ENCODE measurements at places on chromosomes 13 and 19. TPM values are rescaled to one million over a fixed set of nuclear protein-coding genes. Genes with fewer than 3 reads are reported as not detected.

DNA sequence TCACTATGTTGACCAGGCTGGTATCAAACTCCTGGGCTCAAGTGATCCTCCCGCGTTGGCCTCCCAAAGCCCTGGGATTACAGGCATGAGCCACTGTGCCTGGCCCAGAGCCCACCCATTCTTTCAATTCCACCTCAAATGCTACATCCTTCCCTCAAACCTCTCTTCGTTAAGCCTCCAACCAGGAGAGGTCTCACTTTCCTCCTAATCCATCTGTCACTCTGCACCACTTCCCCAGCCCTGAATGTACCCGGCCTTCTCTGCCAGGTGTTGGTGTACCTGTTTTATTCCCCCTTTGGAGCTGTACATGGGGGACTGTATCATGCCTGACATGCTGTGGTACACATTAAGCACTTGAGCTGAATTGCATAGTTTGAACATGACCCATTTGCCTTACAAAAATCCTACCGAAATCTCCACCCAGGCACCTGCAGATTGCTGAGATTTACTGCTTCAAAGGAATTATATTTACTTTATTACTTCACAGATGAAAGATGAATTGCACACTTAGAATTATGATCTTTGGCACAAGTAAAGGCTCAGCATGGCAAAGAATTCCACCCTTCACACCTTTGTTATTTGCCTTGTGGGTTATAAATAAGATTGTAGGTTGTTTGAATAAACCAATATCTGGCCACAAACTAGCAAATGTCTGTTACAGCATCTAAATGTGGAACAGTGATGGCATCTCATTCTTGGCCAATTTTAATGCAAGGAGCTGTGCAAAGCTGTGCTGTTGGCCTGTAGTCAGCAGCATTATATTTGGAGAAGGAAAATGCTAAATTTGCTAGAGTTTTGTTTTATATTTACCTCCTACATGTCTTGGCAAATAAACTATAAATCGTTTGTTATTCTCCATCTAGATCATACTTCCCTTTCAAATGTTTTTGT, 15.6 kb upstream of the WASF3 start:
- peak; percentile 17 for DNase-seq

DNA sequence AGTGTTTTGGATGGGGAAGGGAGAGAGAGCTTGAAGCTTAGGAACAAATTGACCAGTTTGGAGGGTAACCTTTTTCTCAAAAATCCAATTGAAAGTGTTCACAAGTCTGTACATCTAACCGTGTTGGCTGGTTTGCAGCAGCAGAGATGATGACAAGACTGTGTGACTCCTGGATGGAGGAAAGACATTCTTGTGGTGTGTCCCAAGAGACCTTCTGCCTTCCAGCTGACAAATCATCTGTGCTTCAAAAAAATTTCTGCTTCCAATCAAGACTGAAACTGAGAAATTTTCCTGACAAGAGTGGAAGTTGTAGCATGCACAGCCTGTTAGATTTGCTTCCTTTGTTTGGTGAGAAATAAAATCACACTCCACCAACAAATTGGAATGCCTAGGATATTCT, 56.2 kb downstream of the LACC1 start:
- no peak for DNase-seq

GRCh38 chr19:4754248-4754647, 30.6 kb upstream of the DPP9 start:
- peak; percentile 30 for DNase-seq

DNA sequence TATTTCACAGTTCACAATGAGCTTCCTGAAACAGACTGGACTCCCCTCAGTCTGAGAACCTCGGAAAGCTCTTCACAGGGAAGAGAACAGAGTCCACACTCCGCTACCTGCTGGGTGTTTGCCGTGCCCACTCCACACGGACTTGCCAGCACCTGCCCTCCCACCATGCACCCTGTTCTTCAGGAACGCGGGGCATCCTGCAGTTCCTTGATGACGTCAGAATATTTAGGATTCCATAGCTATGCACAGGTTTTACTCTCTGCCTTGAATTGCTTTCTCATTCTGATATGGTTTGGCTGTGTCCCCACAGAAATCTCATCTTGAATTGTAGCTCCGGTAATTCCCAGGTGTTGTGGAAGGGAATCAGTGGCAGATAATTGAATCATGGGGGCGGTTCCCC, 74.4 kb upstream of the FARP1 start:
- no peak for DNase-seq

DNA sequence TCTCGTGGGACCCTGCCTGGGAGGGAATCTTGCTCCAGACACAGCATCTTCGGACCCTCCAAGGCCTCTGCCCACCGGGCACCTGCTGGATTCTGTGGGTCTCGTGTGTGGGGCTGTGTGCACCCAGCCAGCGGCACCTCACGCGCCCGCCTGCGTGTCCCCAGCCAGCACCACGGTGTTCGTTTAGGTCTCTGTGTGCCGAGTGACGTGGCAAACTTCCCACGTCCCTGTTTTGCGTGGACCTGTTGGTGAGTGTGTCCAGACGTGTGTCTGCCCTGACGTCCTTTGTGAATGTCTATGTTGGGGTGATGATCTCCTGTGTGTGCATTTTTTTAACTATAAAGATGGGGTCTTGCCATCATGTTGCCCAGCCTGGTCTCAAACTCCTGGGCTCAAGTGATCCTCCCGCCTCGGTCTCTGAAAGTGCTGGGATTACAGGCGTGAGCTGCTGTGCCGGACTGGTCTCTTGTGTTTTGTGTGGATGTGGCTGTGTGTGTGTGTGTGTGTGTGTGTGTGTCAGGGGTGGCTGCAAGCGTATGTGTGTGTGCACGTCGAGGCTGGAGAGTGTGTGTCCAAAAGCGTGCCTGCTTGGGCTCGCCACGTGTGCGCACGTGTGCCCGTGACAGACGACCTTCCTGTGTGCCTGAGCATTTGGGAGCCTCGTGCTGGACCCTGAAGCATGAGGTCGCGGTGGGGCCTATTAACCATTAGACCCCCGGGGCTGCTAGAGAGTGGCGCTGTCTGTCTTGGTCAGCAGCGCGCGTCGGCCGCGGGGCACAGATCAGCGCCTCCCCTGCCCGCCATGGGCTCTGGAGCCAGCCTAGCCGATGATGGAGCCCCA, 15.7 kb downstream of the ARID3A start:
- no peak for DNase-seq

- no peak for DNase-seq
These were observed 187.6 kb downstream of the NHLRC3 start for GRCh38 chr13:39225860-39226259.

DNA sequence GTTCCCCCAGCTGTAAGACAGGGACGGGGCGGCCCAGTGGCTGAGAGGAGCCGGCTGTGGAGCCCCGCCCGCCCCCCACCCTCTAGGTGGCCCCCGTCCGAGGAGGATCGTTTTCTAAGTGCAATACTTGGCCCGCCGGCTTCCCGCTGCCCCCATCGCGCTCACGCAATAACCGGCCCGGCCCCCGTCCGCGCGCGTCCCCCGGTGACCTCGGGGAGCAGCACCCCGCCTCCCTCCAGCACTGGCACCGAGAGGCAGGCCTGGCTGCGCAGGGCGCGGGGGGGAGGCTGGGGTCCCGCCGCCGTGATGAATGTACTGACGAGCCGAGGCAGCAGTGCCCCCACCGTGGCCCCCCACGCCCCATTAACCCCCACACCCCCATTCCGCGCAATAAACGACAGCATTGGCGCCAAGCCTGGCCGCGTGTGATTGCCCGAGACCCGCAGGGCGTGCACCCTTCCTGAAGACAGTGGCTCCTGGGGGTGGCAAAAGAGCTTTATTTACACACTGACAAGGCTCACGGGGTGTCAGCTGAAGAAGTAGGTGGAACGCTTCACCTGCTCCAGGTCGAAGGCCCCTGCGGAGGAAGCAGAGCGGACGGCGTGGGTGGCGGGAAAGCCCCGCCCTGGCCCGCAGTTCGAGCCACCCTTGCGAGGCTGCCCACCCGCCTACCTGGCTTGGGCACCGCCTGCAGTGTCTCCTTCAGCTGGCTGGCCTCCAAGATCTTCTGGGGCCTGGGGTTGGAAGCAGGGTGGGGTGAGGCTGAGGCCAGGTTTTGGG, 16.4 kb downstream of the POLRMT start:
- DNase-seq, result no peak

- DNase-seq, result no peak
These were observed 175.4 kb downstream of the KLF12 start for GRCh38 chr13:73958657-73959397.

DNA sequence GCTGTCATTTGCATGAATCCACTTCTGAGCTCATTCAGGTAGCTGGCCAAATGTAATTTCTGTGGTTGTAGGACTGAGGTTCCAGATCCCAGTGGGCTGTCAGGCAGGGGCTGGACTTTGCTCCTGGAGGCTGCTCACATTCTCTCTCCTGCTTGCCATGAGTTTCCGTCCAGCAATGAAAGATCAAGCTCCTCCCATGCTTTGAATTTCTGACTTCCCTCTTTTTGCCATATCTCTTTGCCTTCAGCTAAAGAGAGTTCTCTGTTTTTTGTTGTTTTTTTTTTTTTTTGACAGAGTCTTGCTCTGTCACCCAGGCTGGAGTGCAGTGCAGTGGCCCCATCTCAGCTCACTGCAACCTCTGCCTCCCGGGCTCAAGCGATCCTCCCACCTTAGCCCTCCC, 76.9 kb downstream of the ING1 start:
- DNase-seq, result no peak

DNA sequence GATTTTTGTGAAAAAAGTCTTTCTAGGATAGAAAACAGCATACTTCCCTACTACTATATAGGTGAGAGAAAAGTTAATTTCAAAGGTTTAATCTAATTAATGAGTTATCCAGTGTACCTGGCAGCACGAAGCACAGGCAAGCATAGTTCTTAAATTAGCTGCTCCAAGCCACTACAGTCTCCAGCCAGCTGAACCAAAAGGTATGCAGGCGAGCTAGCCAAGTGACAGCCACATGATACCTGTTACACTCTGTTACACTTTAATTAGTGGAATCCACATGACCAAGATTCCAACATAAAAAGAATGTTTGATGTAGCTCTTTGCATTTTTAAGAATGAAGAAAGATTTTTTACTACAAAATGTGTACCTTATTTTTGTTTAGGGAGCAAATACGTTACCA, 15.5 kb downstream of the SLC25A30 start:
- DNase-seq, result no peak

GRCh38 chr13:20499986-20500385, 25.7 kb downstream of the CRYL1 start:
- no peak for DNase-seq

- DNase-seq, result no peak
These were observed 5.7 kb downstream of the COL5A3 start for GRCh38 chr19:10004617-10005016.

- no peak for DNase-seq
These were observed 1.8 kb downstream of the ACOD1 start for GRCh38 chr13:76950101-76950500.

DNA sequence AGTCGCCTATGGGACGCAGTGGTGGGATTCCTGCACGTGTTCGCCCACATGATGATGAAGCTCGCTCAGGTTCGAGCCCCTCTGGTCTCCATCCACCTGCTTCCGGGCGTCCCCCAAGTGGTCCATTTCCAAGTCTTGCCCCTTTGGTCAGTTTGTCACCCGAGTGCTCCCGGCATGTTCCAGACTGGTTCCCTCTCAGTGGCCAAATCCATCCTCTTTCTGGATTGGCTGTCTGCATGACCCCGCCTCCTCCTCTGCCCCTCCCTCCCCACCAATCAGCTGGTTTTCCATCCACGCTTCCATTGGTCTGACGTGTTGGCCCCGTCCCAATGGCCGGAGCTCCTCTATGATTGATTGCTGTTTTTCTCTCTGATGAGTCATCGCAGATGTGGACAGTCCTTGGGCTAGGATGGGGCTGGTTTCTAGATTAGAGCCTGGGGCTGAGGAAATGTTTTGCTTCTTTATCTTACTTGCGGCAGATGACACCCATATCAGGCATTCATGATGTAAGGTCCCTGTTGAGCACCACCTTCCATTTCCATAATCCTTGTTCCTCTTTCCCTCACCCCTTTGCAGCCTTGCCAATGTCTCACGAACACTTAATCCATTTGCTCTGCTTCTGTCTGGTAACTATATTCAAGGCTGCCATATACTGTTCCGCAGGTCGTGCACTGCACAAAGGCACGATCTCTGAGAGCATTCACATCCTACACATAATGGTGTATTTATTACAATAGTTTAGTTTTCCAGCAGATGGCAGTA, 73.8 kb downstream of the MAP4K1 start:
- peak; percentile 72 for DNase-seq

The TMPRSS9 gene
- polyA plus RNA-seq, result 0.05 TPM

The SBSN gene
- 0.42 TPM for polyA plus RNA-seq

The SUGP1 gene
- 61.6 TPM for polyA plus RNA-seq

The GPR183 gene
- polyA plus RNA-seq, result 0.92 TPM

The ZNF112 gene
- polyA plus RNA-seq, result 3.0 TPM

The PTH2 gene
- 1.6 TPM for polyA plus RNA-seq

The PLPPR2 gene
- 9.0 TPM for polyA plus RNA-seq
